ENCODE measurements at places on chromosomes 13 and 19.

DNA sequence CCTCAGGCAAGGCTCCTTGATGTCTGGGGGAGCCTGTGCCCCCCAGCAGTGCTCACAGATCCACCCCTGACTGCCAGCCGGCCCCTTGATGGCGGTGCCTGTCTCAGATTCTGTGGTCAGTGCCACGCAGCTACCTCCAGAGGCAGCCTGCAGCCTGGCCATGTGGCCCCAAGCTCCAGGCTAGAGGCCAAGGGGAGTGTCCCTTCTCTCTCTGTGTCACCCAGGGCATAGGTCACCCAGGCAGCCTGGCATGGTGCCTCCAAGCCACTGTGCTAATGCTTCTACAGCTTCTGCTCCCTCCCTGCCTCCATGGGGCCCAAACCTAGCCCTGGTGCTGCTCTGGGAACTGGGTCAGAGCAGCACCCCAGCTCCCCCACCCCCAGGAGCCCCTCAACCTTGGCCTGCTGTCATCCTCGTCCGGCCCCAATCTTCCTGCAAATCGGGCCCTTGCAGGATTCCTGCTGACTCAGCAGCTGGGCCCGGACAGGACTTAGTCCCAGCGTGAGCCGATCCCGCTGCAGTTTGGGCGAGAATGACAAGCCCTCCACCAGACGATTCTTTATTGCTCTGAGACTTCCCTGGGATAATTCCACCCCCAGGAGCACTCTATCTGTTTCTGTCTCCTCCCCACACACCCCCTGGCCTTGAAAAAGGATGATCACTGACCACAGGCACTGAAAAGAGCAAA lies 2.8 kb upstream of the ARL11 start:
- no peak for DNase-seq

DNA sequence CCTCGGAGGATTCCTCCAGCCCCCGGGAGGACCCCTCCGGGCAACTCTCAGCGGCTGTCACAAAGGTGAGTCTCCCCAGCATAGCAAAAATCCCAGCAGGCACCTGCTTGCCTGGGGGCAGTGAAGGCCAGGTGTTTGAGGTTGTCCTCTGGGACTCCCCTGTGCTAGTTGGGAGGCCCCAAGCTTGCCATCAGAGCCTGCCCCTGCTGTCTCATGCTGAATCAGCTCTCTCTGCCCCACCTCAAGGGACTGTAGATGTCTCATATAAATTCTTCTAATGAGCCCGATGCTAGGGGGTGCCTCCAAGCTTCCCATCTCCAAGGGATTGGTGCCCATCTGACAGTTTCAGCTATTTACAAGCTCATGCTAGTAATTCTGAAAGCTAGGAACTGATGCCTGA lies 53.6 kb downstream of the NWD1 start:
- DNase-seq, result no peak

DNA sequence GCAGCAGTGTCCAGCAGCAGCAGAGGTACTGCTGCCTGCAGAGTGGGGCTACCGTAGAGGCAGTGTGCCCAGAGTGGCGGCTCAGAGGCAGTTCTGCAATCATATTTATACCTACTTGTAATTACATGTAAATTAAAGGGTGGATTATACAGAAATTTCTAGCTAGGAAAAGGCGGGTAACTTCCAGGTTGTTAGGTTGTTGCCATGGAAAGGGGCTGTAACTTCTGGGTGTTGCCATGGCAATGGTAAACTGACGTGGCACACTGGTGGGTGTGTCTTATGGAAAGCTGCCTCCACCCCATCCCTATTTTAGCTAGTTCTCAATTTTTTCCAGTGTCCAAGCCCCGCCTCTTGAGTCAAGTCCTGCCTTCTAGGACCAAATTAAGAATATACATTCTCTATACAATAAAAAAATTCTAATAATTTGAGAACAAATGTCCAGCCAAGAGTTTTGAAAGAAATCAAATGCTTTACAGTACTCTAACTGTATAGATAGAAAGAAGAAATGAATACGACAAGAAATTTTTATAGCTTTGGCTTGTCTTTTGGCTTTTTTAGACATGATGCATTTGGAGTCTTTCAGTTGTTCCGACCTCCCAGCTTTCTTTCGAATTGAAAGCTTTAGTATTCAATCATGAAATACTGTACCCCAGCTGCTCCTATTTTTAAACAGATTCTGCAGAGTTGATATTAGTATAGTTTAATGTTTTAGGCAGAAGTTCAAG lies 816.6 kb downstream of the DIAPH3 start:
- DNase-seq, result no peak

GRCh38 chr19:48451624-48452023 lies 3.8 kb upstream of the KCNJ14 start:
- DNase-seq, result no peak

DNA sequence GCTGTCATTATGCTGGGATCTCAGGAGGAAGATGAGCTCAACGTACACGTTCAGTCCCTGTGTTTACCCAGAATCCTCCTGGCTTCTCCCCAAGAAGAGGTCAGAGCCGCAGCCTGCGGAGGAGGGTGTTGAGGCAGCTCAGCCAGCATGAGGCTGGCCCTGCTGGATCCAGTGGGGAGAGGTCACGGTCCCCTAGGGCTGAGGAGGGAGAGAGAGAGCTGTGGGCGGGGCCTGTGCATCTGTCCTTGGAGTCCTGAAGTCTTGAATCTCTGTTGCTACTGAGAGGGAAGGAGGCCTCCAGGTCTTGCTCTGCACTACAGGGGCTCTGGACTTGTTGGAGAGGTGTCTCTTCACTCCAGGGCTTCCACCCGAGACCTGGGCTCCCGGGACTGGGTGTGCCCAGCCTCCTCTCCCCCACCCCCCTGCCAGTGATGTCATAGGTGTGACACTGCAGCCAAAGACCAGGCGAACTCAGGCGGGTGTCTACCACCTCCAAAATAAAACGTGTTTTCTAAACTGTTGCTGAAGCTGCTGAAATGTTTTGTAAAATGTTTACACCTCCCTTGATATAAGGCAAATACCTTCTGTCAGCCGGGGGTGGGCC lies 77.9 kb upstream of the KCTD15 start:
- no peak for DNase-seq

DNA sequence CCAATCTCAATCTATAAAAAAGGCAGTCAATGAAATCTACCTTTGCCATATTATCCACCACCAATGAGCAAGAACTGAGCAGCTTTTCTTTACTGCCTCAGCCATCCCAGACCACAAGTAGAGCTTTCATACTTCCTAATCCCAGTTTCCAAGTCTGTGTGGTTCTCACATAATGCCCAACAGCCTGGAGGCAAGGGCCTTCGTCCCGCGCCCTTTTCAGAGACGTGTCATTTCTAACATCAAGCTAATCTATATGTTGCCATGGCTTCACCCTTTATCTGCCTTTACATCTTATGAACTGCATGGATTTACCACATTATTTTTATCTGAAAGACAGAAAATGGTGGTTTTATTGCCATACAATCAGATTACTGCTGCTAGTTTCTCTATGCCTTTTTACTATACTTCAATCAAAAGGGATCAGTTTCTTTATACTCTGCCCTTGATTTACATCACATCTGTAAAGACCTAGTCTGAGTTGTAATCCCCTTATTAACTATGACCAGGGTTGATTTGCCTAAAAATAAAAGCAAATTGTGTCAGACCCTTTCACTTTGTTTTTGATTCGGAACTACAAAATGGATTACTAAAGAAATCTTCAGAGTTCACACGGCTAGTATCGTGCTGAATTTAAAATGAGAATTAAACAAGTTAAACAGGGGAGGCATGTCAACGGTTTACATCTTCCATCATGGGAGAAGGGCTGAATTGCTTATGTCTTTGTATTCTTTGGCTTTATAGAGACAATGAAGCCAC lies 5.9 kb downstream of the EFNB2 start:
- no peak for DNase-seq

- no peak for DNase-seq
Measured at GRCh38 chr13:78299832-78300623, 303.3 kb downstream of the POU4F1 start.

DNA sequence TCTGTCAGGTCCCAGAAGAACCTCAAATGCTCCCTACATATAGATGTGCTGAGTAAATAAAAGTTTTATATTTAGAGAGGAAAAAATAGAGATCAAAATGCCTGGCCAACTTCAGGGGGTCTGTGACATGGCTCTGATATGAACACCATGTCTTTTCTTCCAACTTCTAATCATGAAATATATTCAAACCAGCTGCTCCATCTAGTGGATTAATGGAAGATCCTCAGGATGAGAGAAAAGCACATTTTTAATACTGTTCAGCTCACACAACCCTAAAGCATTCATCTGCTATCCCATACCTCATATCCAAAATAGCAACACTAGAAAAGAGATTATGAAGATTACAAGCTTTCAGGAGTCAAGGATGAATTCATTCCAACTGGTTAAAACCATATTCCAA lies 56.0 kb upstream of the DOCK9 start:
- no peak for DNase-seq

- peak; percentile 59 for DNase-seq
Measured at GRCh38 chr13:72643311-72643989, 84.0 kb downstream of the MZT1 start.

GRCh38 chr19:1279782-1280341 lies 4.5 kb downstream of the FAM174C start:
- DNase-seq, result peak; percentile 81

DNA sequence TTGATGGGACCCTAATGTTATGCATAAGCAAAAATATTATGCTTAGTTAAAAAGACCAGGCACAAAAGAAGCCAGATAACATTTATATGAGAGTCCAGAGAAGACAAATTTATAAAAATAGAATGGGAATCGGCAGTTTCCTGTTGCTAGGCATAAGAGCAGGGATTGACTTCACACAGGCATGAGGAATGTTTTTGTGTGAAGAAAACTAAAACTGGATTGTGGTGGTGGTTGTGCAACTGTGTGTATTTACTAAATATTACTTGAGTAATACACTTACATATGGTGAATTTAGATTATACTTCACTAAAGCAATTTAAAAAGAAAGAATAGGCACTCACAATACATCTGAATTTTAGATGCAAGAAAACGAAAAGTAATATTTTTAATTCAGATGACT lies 108.3 kb downstream of the SLITRK1 start:
- no peak for DNase-seq

- DNase-seq, result no peak
Measured at GRCh38 chr13:73138276-73138637, 79.5 kb downstream of the KLF5 start.

DNA sequence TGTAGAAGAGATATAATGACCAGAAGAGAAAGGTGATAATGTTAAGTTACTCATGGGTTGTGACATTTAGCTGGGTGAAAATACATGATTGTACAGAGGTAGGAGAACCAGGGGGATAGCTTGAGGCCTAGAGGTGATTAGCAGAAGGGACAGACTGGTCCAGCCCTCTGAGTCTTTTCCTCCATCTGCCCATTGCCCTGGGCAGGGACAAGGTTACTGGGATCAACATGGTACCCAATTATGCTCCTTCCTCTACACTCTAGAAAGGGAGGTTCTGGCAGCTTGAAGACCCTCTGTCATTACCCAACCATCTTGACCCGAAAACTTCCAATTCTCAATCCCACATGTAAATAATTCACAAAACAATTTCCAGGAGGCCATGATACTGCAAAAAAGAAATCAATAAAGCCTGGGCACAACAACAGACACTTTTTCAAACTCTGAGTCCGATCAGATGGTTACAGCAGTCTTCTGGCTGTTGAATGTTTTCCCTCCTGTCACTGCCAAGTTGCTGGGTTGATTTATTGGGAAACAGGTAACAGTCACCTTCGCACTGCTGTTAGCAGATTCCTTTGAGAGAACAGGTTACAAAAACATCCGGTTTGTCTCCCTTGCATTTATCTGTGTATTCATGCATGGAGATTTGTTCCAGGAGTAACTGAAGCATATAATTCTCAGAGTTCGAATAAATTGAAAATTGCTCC lies 239.1 kb upstream of the HTR2A start:
- no peak for DNase-seq

GRCh38 chr13:25860265-25860664 lies 191.6 kb downstream of the SHISA2 start:
- no peak for DNase-seq

- DNase-seq, result no peak
Measured at GRCh38 chr13:48798180-48798579, 144.5 kb downstream of the CYSLTR2 start.

GRCh38 chr19:46000491-46001246 lies 5.4 kb downstream of the CCDC61 start:
- peak; percentile 59 for DNase-seq

DNA sequence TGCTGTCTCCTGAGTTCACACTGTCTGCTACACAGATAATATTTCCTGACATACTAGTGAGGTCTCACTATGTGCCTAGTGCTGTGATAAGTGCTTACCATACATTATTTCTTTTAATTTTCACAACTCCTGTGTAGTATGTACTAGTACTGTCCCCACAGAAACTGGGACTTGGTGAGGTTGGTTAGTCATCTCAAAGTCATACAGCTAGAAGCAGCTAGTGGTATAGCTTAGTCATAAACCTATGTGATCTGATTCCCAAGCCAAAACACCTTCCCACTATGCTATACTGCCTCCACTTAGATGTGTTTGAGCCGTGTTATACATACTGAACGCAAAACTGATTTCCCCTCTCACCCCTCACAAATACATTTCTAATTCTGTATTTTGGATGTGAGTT lies 10.5 kb downstream of the MTMR6 start:
- peak; percentile 42 for DNase-seq

- DNase-seq, result no peak
Measured at GRCh38 chr19:5826531-5827341, 12.8 kb downstream of the FUT6 start.

DNA sequence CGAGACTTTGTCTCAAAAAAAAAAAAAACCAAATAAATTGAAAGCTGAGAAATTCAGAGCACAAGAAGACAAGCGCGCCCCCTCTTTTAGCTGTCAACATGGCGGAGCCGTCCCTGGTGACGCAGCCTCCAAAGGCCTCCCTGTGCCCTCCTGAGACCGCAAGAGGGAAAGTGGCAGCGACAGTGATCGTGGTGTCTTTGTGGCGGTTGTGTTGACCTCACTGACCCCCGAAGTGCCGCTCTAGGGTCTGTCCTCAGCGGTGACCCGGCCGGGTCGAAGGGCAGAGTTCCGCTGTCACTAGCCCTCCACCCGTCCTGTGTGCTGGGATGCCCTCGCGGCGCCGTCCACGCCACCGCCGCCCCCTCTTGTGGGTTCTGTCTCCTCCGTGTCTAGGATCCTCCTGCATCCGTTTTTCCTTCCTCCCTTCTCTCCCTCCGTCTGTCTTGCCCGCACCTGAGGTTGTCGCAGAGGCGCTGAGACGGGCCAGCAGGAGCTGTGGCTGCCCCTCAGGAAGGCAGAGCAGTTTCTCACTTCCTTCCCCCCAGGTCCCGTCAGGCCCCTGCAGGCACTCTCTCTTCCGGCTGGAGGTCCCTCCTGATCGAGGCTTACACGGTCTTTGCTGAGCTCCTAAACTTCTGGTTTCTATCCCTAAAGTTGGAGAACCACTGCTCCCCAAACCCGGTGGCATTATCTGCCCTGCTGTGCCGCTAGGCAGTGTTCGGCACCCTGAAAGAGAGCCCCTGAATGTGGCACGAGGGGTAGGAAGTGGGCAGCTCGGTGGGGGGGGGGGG lies 7.2 kb downstream of the UHRF1 start:
- DNase-seq, result peak; percentile 33

- no peak for DNase-seq
Measured at GRCh38 chr13:24276861-24277260, 32.5 kb upstream of the C1QTNF9 start.

DNA sequence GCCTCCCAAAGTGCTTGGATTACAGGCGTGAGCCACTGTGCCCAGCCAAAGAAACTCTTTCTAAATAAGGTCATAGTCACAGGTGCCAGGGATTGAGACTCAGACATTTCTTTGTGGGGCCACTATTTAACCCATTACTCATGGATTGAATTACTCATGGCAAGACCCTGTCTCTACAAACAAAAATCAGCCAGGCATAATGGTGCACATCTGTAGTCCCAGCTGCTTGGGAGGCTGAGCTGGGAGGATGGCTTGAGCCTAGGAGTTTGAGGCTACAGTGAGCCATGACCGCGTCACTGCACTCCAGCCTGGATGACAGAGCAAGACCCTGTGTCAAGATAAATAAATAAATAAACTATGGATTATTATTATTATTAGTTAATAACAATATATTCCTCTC lies 3.6 kb upstream of the KLF2 start:
- DNase-seq, result no peak

Data from stimulated activated CD4-positive, alpha-beta T cell treated with anti-CD3 and anti-CD28 coated beads, Interleukin-4, amount 100 ng/mL, for 24 hours (primary cell).